ENCODE measurements at places on chromosomes 2 and 18.
A peak's percentile ranks its signal among the peaks of the same experiment; 100 is the strongest.

DNA sequence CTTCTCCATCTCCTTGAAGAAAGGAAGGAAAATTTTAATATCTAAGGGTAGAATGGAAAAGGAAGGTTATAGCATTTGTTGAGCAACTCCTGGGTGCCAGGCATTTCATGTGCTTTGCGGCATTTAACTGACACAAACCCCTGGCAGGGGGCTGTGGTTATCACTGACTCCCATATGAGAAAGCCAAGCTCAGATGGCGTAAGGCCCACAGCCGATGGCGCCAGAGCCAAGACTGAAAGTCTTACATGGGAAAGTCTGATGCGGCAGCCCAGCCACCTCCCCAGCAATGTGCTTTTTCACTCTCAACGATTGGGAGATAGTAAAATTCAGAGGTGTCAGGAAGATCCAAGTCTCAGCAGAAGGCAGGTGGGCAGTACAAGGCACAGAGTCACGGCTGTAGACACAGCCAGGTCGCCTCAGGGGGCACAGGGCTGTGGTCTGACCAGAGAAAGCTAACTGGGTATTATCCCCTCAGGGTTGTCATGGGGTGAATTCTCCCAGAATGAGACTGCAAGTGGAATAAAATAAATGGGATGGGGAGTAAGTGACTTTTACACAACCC is 324.2 kb upstream of the NCKAP5 start:
- no peak for DNase-seq

GRCh38 chr2:150036622-150037021 is 449.0 kb upstream of the MMADHC start:
- no peak for DNase-seq

DNA sequence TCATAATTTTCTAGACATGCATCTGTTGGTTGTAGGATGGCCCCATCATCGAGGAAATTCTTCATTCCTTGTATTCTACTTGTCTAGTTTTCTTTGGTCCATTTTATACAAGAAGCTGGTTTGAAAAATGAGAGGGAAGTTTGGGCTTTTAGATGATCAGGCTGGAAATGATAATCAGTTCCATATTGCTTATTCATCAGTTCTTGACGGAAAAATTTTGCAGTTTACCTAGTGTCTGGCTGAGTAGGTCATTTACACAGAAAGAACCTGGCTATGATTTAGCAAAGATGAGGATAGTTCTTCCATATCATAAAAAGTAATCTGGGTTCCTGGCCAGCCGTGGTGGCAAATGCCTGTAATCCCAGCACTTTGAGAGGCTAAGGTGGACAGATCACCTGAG is 374.9 kb downstream of the LRRTM1 start:
- DNase-seq = no peak

DNA sequence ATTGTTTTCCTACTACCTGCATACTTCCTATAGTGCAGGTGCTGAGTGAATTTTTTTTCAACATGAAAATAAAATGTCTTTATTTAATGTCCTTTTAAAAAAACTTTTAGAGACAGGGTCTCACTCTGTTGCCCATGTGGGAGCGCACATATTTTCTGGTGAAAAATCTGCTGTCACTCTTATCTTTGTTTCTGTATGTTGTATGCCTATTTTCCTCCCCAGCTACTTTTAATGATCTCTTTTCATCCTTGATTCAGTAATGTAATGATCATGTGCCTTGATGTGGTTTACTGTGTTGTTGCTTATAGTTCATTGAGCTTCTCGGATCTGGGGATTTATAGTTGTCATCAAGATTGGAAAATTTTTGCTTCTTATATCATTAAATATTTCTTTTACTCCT is 117.3 kb downstream of the ARL6IP6 start:
- no peak for DNase-seq

DNA sequence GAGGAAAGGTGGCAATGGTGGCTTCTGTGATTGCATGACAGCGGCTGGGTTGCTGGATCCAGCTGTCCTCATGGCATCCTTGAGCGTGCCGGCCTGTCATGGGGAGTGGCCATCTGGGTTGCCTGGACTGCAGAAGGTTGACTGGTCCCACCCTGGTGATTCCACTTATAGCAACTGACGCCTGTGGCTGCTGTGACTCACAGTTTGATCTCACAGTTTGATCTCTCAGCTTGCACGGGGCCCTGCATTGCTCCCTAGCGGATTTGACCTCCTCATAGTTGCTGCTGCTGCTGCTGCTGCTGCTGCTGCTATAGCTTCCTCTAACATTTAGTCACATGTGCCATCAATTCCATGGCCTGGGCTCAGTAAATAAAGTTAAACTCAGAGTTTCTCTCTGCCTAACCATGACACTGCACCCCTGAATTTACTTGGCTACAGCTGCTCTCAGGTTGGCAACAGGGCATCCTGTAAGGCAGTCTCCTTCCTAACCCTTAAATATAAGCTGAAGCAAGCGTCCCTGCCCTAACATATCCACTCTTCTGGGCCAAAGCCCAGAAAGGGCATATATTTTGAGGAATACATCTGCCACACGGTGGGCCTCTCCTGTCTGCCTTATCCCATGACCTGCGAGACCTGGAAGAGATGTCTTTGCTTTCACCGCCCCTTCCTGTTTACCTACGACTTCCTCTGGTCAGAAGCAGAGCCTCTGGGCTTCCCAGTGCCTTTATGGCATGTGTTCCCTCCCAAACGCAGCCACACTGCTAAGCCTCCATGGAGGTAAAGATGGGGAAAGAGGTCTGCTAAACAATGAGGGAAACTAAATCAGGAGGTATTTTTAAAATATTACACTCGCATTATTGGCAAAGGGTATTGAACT is 37.8 kb upstream of the CCDC150 start:
- DNase-seq = peak; percentile 33

DNA sequence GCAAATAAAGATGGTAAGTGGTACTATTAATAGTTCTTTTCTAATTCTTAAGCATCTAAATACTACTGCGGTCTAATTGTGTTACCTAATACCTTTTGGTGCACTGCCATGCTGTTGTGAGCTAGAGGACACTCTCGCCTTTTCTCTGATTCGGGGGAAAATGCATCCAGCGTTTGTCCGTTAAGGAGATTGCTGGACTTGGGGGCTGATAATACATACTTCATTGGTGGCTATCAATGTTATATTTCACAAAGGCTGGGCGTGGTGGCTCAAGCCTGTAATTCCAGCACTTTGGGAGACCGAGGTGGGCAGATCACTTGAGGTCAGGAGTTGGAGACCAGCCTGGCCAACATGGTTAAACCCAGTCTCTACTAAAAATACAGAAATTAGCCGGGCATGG is 141.7 kb upstream of the TWIST2 start:
- DNase-seq = no peak

GRCh38 chr18:45275367-45276113 is 339.7 kb upstream of the SLC14A2 start:
- peak; percentile 76 for DNase-seq

DNA sequence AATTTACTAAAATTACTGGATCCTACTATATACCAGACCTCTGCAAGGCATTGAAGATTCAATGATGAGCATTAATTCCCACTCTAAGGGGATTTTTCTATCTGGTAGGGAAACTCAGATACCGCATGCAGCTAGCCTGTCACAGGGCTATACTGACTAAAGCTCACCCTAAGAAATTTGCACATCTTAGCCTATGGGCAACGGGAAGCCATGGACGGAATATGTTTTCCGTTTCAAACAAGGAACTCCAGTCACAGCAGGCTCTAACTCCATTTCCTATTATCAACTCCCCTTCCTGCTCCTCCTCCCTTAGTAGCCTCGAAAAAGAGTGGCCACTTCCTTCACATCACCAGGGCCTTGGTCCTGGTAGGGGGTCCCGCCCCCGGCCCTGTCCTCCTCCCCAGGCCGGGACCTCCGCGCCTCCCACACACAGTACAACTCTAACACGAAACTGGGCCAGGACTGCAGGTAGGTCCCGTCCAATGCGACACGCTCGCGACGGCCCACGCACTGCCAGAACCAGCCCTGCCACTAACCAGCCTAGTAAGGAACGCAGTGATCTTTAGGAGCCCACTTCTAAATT is 659 bp upstream of the COX5B start:
- DNase-seq = peak; percentile 49

- no peak for DNase-seq
Observed at GRCh38 chr2:127644066-127645025, 1.6 kb upstream of the GPR17 start.

DNA sequence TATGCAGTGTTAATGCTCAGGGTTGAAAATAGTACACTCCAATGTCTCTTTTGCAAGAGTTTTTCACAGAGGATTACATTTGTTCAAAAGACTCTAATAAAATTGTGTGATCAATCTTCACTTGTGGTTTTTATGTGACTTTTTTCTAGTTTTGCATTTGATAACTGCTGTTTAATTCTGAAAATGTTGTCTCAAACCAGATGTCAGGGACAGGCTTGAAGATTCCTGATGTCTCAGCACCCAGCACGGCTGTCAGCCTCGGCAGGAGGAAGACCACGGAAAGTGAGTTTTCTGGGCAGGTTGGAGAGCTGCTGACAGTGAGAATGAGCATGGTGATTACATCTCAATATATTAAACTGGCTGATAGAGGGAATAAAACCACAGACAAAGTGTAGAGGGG is 9.1 kb downstream of the SOX11 start:
- DNase-seq = no peak

- DNase-seq = no peak
Observed at GRCh38 chr2:202005272-202005887, 28.3 kb upstream of the FZD7 start.

DNA sequence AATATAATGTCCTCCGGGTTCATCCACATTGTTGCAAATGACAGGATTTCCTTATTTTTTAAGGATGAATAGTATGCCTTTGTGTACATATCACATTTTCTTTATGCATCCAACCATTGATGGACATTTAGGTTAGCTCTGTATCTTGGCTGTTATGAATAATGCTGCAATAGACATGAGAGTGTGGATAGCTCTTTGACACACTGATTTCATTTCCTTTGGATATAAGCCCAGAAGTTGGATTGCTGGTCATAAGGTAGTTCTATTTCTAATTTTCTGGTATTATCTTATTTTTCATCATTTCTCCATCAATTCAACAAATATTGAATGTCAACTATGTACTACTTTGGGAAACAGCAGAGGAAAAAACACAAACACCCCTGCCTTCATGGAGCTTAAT is 423.3 kb downstream of the MTX2 start:
- no peak for DNase-seq
